Epithelial cell of prostate (primary cell): ENCODE measurements at places on chromosomes 3 and 15.

- DNase-seq: no peak
Observed at GRCh38 chr15:57301307-57301706, 75.0 kb upstream of the CGNL1 start.

GRCh38 chr3:70916375-70917055 is 604.1 kb upstream of the MDFIC2 start:
- no peak for DNase-seq

GRCh38 chr15:63544258-63545026 is 40.0 kb downstream of the USP3 start:
- no peak for DNase-seq

GRCh38 chr3:170697908-170698307 is 112.0 kb upstream of the SLC7A14 start:
- DNase-seq: no peak

DNA sequence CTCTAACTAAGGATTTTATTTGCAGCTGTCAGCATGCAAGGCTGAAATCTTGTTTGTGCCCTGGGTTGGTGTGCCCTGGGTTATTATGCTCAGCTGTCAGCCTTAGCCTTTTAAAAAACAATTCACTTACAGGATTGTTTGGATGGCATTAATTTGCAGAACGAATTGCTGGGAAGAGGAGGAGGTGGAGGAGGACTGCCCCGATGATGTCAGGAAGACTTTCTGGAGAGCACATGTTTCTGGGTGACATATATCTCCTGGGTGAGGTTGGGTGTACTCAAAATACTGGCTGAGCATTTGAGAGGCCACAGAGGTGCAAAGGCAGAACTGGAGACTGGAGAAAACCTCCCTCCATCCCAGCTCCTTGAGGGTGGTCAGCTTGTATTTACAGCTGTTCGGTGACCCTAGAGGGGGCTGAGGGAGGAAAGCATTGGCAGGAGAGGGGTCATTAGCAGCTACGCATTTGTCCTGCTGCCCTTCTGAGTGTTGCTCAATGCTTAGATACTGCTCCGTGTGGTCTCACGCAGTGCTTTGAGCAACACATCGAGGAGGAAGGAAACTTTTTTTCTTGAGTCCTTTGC is 59.8 kb upstream of the PSMD6 start:
- no peak for DNase-seq

- no peak for DNase-seq
Observed at GRCh38 chr15:76358453-76358852, 21.9 kb downstream of the ISL2 start.

- no peak for DNase-seq
Observed at GRCh38 chr15:74783072-74783807, 1.4 kb downstream of the CSK start.
